ENCODE measurements at places on chromosomes 4 and X. TPM values are rescaled to one million over a fixed set of nuclear protein-coding genes. Genes with fewer than 3 reads are reported as not detected.

GRCh38 chrX:18158963-18159362, 61.7 kb downstream of the BEND2 start:
- no peaks in the 10 kb centered on the region for H3K36me3 ChIP-seq
- no peaks in the 10 kb centered on the region for H3K27me3 ChIP-seq
- no peak overlapping the region for H3K4me3 ChIP-seq
- DNase-seq: no peak
- H3K4me1 ChIP-seq: no peaks in the 10 kb centered on the region
- no peak overlapping the region for H3K27ac ChIP-seq

DNA sequence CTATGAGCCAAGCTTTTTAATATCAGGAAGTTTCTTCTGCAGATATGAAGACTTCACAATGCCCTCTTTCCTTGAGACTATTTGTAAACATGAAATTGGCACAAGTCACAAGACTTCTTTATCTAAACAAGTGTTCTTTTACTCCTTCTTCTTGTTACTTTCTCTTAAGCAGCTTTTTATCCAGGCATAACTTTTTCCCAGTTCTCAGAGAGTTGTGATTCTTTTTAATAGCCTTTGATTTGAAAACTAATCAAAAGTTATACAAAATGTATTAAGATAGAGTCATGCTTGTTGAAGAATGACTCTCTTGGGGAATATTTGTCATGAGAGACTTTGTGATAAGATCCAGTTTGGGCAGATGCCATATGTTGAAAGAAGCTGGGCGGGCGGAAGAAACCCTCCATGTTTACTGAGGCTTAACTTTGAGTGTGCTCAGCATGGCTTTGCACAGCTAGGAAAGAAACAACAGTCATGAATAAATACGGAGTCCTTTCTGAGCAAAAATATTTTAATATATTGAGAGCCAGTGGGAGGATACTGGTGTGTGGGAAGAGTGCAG, 39.3 kb downstream of the SYTL5 start:
- H3K27ac ChIP-seq: no peak overlapping the region
- H3K36me3 ChIP-seq: no peaks in the 10 kb centered on the region
- H3K4me3 ChIP-seq: no peak overlapping the region
- DNase-seq: no peak

- H3K4me1 ChIP-seq: no peaks in the 10 kb centered on the region
- H3K27me3 ChIP-seq: peaks cover 3% of the 10 kb centered on the region
- H3K27ac ChIP-seq: no peak overlapping the region
- H3K36me3 ChIP-seq: no peaks in the 10 kb centered on the region
Measured at GRCh38 chrX:20300822-20301221, 34.1 kb upstream of the RPS6KA3 start.

DNA sequence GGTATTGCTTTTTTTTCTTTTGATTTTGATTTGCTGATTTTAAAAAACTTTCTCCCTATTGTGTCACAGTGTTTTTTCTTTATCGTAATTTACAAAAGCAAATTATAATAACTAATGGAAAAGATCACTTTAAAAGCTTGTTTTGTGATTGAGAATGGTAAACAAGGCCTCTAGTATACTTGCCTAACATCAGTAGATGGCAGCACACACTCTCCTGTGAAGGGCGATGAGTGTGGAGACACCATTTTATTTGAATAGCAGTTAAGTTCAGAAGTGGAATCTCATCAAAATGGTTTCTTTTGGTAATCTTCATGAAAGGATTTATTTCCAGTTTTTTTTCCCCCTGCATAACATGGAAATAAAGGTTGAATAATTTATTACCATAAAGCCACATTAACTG, 72.3 kb downstream of the PAK3 start:
- H3K4me3 ChIP-seq: no peak overlapping the region
- H3K27ac ChIP-seq: no peak overlapping the region
- H3K36me3 ChIP-seq: no peaks in the 10 kb centered on the region
- H3K4me1 ChIP-seq: no peaks in the 10 kb centered on the region
- H3K27me3 ChIP-seq: no peaks in the 10 kb centered on the region
- no peak for DNase-seq

DNA sequence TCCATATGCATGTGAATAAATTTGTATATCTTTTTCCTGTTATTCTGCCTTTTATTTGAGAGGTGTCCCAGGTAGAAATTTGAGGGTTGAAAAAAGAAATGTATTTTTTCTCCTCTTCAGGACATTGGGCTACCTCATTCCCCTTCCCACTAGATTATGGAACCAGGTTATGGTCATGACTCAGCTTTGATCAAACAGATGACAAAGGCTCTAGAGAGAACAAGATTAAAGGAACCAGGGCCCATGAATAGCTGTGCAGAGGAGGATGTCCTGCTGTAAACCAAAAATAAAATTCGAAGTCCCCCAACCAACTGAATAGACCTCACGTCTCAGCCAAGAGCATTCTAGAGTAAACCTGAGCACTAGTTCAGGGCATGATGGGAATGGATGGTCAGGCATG, 313.2 kb downstream of the RAPGEF2 start:
- no peaks in the 10 kb centered on the region for H3K27me3 ChIP-seq
- peaks cover 42% of the 10 kb centered on the region for H3K4me1 ChIP-seq
- H3K4me3 ChIP-seq: no peak overlapping the region
- DNase-seq: no peak

DNA sequence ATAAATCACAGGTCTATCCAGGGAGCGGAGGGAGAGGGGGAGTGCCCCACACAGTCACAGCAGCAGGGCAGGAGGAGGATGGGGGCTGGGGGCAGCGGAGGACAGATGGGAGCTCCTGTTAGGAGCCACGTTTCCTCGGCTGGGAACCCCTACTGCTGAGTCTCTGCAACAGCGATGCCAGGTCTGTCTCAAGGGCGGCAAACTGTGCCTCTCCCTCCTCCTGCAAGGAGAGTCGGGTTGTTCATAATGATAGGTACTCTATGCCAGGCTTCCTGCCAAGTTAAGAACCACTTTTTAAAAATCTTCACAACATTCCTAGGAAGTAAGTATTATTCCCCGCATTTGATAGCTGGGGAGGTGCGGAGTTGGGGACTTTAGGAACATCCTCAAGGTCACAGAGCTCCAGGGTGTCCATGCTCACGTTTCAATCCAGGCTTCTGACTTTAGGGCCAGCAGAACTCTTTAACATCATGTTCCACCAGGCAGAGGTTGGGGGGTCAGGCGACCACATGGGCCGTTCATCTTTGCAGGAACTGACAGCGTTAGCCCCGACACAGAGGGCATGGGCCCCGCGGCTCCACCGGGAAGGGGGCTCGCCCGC, 98.3 kb upstream of the MAML3 start:
- peak overlapping the region; percentile 72 for H3K4me3 ChIP-seq
- peak overlapping the region; percentile 71 for H3K27ac ChIP-seq
- DNase-seq: no peak
- H3K4me1 ChIP-seq: peaks cover 61% of the 10 kb centered on the region
- H3K27me3 ChIP-seq: no peaks in the 10 kb centered on the region

DNA sequence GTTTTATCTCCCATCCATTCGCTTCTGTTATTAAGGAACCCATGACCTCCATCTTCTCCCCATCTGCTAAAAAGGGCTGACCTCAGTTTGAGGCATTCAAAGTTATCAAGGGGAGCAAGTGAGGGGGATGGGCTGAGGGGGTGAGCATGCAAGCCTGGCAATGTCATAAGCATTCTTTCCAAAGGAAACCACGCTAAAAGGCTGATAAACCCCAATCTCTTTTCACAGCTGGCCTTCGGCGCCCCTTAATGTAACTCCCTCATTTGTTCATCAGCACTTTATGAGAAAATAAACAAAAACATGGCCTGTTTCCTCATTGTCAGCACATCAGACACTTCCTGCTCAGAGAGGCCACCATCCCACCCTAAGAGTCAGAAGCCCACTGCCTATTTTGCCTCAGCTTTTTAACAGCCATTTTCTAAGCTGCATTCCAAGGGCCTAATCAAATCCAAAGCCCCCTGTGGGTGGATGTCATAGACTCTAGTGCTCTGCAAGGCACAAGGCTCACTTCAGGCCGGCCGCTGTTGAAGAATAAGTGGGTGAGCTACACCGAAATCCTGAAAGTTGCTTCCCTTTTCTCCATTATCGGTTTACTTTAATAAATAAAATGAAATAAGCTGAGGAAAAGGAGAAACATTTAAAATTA, 92.0 kb upstream of the SRD5A3 start:
- DNase-seq: no peak
- H3K36me3 ChIP-seq: no peaks in the 10 kb centered on the region
- H3K27me3 ChIP-seq: peaks cover under 1% of the 10 kb centered on the region
- no peak overlapping the region for H3K27ac ChIP-seq
- no peak overlapping the region for H3K4me3 ChIP-seq

GRCh38 chr4:57710053-57710452, 599.9 kb upstream of the IGFBP7 start:
- peaks cover 4% of the 10 kb centered on the region for H3K36me3 ChIP-seq
- no peak for DNase-seq
- no peaks in the 10 kb centered on the region for H3K4me1 ChIP-seq
- no peaks in the 10 kb centered on the region for H3K27me3 ChIP-seq

The HSFX1 gene
- total RNA-seq: 0.57 TPM

The OTUD6A gene
- total RNA-seq: not detected

The REPS2 gene
- total RNA-seq: 0.15 TPM

The CCDC110 gene
- not detected for total RNA-seq

Measured in HFFc6 (cell line).